Stimulated activated CD4-positive, alpha-beta T cell treated with anti-CD3 and anti-CD28 coated beads, Interleukin-1b, Interleukin-23, amount 100 ng/mL, for 1 hour (primary cell): ENCODE measurements at places on chromosomes 16 and 17.

DNA sequence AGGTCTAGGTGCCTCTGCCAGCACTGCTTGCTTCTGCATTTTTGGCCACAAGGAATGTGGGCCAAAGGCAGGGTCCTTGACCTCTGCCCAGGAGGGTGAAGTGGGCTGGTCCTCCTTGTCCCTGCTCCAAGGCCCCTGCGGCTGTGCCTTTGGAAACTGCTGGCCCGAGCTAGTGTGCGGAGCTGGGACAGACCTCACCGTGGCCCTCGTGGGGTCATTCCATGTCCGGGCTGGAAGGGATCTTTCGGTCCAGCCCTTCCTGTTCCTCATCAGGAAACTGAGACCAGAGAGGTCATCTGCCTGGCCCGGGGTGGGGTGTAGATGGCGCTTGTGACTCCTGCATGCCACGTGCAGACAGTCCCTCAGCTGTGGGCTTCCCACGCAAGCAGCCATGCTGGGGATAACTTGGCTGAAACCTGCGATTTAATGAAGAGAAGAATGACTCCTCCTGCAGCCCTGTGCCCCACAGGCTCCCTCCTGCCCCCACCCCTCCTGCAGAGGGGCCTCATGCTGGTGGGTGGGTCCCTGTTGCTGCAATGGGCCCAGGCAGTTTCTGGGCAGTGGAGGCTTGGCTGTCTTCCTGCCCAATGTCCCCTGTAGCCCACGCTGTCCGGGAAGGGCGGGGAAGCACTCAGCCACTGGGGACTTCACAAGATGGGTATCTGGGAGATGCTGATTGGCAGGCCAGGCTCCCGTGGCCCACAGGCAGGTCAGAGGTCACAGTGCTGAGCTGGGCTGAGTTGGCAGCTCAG is 245.2 kb downstream of the SEC14L1 start:
- no peak for DNase-seq

- DNase-seq = no peak
Measured at GRCh38 chr16:23950291-23950894, 114.6 kb downstream of the PRKCB start.

DNA sequence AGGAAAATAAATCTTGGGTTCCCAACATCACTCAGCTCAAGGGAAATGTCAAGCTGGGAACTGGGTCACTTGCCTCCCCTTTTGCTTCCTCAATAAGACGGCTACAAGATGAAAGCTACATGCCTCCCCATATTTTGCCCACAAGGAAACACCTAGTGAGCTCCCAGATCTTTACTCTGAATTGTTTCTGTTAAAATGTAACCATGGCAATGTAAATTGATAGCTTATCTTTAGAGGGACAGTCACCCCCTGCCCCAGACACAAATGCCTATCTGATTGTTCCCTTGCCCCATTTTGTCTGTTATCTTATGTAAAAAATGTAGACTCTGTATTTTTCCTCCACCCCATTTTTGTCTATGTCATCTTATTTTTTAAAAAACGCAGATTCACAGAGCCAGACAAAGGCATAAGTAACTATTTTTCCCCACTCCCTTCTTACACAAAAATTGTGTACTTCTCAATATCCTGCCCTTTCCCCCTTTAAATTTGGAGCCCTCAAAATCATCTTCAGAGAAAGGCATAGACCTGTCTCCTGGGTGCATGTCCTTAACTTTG is 288.7 kb upstream of the ERCC4 start:
- DNase-seq = no peak

DNA sequence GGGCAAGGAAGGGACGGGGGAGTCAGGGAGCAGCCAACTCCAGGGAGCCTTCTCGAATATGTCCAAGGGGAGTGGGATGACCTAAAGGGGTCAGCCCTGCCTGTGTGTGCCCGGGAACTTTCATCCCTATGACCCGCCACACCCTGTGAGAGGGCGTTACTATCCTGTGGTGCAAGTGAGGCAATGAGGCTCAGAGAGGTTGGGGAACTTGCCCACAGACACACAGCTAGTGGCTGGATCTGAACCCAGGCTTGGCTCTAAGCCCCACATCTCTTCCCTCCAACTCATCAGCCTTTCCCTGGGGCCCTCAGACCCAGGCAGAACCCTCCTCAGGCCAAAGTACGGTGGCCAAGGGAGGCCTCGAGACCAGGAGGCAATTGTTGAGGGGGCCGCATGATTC is 23.2 kb downstream of the JUP start:
- DNase-seq = no peak
